Colonic mucosa (tissue), 4 donors: ENCODE measurements at places on chromosomes 12 and 14. TPM values are rescaled to one million over a fixed set of nuclear protein-coding genes. Genes with fewer than 3 reads are reported as not detected.

- peak; percentile 17 for DNase-seq
Observed at GRCh38 chr12:111448846-111449790, 43.4 kb downstream of the SH2B3 start.

DNA sequence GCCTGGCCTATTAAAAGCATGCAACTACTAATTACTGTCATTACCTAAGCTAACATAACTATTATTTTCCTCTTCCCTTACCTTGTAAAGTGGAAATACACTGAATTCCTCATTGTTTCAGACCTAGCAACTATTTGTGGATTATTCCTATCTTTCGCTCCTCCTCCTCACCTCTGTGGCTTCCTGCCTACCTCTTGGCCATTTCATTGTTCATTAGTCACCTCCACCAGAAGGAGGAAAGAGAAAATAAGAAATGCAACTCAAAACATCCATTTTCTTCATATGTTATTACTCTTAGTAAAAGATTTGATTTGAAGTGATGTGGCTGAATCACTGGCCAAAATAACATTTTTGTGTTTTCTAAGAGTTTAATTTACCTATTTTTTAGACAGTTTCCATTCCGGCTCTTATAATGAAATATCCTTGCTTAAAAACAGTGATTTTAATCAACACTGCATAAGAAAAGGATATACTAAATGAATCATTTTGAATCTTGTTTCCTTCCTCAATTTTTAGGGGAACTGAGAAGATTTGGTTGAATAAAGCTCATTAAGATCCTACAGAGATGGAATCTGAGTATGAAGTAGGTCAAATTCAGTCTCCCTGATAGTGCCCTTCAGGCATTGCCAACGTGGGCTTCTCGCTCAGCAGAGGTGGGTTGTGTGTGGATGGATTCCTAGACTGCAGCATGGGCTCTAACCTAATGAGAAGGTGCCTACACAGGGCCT lies 27.6 kb upstream of the ARHGAP5 start:
- DNase-seq: no peak

KSR2 gene
- total RNA-seq: 1.3 TPM

- no peak for DNase-seq
Observed at GRCh38 chr12:7151532-7151931, 21.4 kb downstream of the CLSTN3 start.

DNA sequence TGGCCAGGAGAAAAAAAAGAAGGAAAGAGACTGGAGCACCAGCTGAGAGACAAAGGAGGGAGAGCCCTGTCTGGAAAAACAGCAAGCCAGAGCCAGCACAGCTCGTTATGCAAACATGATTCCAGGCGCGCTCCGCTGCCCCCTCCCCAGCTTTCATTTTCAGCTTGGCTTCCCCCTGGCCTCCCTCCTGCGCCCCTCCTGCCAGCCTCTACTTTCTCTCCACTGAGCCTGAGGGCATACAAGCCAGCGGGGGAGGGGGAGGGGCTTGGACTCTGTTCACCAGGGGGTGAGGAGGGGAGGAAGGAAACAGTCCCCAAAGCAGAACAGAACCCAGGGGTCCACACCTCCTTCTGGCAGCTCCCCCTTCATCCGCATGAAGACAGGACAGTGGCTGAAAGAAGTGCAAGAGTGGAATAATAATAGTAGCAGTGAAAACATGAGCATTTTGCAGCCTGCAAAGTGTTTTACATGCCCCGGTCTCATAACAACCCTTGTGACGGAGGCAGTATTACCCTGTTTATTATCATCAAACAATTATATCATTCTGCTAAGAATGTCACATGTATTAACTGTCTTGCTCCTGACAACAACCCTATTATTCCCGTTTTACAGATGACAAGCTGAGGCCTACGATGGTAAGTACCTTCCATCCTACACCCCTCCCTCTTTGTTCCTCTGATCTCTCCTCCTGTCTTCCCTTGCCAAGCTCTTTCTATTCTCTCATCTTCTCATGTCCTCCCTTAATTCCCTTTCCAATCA lies 24.2 kb downstream of the SMUG1 start:
- DNase-seq: no peak
